ENCODE measurements at places on chromosomes 3 and 15. TPM values are rescaled to one million over a fixed set of nuclear protein-coding genes. Genes with fewer than 3 reads are reported as not detected.

DNA sequence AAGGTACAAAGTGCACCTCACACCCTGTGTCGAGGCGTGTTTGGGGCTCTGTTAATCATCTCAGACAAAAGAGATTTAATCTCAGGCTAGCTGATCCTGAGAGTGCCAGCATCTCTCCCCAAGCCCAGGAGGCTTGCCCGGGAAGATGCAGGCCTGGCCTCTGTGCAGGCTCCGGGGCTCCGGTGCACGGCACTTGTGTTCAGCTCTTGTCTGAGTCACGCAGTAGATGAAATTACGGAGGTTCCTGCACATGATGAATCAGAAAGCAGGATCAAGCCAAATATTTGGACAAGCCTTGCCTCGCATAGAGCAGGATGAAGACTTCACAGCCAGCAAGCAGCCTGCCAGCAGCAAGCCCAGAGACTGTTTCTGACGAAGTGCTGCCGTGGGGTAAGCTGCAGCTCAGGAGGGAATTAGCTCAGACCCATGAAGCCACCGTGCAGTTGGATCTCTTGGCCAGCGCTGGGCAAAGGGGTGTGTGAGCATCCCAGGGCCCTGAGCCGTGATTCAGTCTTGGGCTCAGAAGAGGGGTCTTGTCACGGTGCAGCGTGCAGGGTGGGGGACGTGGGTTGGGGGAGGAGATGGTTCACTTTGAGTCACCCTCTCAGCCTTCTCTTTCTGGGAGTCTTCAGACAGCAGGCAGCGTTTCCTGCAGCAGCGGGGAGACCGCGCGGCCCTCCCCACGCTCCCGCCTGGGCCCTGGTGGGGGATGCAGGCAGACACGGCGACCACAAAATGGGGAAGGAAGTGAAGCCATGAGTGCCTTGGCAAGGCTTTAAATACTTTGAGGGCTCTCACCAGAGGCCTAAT is 89.2 kb upstream of the MEF2A start:
- peak; percentile 51 for DNase-seq

DNA sequence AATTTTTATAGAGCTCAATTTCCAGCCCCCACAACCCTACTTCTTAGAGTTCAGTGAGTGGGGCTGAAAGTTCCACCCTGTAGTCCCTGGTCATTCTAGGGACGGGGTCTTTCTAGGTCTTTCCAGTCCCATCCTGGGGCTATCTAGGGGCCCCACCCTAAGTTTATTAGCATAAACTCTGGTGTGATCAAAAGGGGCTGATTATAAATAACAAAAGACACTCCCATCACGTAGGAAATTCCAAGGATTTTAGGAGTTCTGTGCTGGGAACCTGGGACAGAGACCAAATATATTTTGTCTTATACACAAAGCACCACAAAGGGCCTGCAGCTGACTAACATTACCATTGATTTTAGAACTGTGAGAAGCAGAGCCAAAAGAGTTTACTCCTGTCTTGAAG is 41.9 kb downstream of the RAD54L2 start:
- no peak for DNase-seq

The GPR171 gene
- total RNA-seq, result 9.0 TPM

DNA sequence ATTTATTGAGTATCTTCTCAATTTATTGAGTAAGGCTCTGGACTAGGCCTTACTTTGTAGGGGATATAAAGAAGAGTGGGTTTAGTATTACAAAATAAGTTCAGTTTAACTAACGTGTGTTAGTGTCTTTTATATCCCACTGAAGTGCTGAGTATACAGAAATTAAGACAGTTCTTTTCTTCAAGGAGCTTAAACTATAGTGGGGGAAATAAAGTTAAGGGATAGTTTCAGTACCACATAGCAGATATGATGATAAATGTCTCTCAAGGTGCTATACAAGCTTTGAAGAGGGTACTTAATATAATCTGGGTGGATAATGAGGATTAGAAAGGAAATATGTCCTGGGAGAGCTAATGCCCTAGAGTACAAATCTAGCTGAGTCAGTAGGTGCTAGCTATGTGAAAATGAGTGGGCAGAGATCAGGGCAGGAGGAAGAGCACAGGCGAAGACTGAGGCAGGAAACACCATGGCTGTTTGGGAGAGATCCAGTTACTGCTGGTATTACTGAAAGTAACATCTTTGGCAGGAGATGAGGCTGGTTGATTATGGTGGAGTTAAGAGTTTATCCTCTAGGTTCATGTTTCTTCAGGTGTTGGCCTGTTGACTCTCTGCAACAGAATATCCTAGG is 46.0 kb downstream of the TEX9 start:
- no peak for DNase-seq

DNA sequence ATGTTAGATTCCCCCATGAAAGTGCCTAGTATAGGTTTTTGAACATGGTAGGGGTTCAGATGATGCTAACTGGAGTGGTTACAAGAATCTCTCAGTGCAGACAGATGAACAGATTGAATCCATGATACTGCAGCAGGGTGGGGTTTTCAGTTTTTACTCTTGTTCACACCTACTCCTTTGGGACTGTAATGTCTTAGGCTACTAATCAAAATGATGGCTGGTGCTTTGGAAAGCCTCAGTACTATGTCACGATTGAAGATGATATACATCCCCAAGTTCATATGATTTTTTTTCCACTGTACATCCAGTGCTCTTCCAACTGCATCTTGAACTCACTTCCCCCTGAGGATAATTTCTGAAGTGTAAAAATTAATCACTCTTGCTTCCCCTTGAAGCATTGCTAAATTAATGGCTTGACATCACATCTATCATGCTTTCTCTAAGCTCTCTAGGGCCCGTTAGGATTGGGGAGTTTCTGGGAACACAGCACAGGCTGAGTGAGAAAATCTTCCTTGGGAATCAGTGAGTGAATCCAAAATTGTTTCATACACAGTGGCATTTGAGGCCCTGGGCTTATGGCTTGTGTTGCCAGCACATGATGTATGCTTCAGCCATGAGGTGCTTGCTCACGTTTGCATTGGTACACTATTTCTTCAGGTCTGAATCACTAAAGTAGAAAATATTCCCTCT is 115.0 kb upstream of the TPRG1 start:
- DNase-seq, result no peak

GRCh38 chr15:33071451-33071850 is 123.1 kb downstream of the FMN1 start:
- DNase-seq, result no peak

- no peak for DNase-seq
Observed at GRCh38 chr3:88061746-88062145, 2.7 kb downstream of the ZNF654 start.

The LEKR1 gene
- 1.2 TPM for total RNA-seq

DNA sequence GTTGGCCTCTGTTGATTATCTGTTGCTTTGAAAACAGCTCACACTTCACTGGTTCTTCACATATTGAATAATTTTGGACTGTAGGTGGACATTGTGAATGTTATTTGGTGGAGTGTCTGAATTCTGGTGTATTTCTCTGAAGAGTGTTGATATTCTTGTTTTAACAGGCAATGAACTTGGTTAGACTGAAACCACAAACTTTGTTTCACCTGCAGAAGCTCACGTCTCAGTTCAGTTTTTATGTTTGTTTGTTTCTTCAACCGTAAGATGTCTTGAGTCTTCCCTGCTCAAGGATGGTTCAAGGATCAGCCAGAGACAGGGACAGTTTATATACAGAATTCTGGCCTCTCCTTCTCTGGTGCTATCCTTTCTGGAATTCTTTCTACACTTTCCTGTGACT is 43.6 kb downstream of the C3orf20 start:
- DNase-seq, result no peak

DNA sequence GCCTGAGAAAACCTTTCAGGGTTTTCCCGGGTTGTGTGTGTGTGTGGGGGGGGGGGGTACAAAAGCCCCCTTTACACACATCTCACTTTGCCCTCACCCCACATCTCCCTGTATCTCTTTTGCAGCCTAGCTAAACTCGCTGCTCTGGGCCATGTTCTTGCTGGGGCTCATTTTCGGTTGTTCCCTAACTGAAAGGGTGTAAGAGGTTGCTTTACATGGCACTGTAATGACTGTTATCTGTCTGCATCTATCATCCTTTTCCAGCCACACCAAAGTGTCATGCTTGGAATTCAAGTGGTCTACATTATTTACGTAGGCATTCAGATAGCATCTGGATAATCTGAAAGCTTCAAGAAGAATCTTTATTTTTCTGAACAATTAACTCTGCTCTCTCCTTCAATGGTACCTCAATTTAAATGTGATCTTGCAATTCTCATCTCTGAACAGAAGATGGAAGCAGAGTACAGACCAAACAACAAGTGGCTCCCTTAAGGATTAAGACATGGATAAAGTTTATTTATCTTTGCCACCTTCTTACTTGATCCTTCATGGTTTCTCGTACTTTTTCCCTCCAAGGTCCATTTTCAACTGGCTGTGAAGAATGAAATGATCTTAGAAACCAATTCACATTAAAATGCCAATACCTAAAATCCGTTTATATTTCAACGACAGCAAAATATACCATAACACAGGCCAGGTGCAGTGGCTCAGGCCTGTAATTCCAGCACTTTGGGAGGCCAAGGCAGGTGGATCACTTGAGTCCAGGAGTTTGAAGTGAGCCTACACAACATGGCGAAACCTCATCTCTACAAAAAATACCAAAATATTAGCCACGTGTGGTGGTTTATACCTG is 34.9 kb downstream of the DCLK3 start:
- peak; percentile 62 for DNase-seq

The UACA gene
- total RNA-seq, result 3.1 TPM

DNA sequence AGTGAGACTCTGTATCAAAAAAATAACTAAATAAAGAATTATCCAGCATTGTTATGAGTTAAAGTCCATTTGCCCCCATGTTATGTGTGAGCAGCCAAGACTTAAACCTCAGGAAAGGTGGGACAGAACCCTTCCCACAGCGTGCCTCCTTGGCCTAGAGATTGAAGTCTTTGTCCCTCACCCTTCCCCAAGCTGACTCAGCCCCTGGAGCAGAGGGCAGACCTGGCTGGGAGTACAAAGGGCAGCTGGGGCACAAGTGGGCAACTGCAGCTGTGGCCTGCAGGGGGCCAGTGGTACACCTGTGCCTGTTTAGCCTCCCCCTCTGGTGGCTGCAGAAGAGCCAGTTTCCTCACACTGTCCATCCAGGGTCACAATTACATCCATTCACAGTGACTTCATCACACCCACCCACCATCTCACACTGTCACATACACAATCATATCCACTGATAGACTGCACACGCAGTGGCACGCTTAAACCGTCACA is 940 bp upstream of the ACY1 start:
- DNase-seq, result peak; percentile 62

- DNase-seq, result no peak
Observed at GRCh38 chr15:39416258-39416657, 164.6 kb upstream of the THBS1 start.

DNA sequence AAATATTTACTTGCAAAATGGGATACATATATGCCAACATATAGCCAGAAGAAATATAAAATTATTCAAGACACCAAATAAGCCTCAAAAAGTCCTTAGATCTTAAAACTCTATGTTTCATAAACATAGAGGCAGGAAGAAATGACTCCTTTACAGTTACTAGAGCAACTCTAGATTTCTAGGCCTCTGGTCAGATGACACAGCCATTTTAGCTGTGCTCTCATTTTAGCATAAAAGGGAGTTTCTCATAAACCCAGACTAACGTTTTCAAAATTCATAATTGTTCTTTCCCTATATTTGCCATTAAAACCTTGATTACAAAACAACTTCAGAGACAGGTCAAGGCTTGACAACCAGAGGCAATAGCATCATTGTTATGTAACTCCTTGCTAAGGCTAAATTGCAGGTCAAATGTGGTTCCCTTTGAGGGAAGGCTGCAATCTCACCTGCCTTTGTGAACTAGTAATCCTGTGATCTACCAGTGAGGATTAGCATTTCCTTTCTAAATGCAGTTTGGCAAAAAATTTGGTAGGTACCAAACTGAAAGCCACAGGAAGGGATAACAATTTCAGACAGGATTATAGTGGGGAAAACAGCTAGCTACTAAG is 8.2 kb downstream of the THOC7 start:
- DNase-seq, result no peak

- DNase-seq, result no peak
Observed at GRCh38 chr3:190694335-190695001, 168.0 kb downstream of the GMNC start.

The SNX22 gene
- total RNA-seq, result 0.41 TPM

GRCh38 chr15:90869601-90870353 is 1.4 kb downstream of the FURIN start:
- DNase-seq, result peak; percentile 58

Data from natural killer cell (primary cell).